ENCODE measurements at places on chromosomes 7 and 10.

DNA sequence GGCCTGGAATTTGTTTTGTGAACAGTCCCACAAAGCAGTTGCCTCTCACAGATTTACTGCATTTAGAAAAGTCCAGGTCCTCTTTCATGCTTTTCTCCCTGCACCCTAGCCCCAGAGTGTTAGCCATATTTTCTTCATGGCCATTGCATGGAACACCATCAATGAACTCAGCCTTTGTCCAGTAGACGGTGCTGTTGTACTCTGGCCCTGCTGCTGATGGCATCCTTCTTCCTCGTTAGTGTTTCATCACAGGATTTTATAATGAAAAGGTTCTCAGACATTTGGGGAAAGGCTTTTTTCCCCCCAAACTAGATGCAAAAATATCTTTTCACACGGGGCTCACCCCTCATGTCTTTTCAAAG lies 93.0 kb upstream of the SLC25A13 start:
- peak; percentile 15 for DNase-seq

GRCh38 chr7:139004321-139005090 lies 23.3 kb upstream of the KIAA1549 start:
- no peak for DNase-seq

DNA sequence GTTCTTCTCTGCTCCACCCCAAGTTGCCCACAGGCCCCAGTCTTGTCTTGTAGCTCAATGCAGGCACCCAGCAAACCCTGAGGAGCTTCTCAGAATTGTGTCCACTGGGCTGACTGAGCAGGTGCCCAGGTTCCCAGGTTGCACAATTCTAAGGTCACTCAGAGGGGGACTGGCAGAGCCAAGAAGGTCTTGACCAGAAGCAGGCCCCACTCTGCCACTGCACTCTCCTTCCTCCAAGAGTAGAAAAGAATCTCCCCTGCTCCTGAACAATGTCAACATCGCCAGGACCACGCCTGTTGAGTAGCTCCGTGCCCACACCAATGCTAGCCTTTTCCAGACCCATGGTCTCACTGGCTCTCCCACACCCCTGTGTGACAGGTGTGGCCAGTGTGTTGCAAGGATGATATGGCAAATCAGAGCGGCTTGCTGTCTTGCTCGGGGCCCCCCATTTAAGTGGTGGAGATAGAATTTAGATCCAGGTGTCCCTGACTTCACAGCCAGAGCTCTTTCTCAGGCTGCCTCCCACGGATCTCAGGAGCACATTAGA lies 577 bp downstream of the LRRC18 start:
- DNase-seq, result no peak

DNA sequence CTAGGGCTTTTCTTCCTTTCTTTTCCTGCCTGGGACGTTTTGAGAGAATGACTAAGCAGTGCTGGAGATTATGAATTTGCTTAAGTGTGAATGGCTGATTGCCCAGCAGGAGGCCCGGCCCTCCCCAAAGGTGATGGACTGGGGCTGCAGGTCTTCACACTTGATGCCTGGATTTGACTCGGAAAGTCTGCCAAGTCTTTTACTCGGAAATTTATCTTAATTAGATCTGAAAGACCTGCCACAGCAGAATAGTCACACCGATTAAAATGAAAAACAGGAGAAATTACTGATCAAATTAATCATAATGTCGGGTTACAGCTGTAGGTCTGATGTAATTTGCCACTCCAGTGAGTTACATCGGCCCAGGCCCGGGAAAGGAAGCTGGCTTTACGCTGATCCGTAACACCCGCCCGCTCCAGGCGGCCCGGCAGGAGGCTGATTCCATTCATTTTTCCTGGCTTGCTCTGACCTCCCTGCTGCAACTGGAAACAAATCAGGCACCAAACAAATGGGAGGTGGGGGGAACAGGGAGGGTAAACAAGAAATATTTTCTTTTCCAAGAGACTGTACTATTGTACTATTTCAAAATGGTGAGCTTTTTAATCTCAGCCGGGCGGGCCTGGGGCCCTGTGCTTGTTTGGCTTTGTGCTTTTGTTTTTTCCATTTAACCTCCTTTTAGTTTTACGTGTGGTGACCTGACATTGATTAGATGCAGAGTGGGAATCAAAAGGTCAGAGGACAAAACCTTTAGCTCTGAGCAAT lies 212.4 kb upstream of the YAE1 start:
- DNase-seq, result no peak

- DNase-seq, result no peak
These were observed 8.3 kb upstream of the GNAT3 start for GRCh38 chr7:80520199-80520598.

- no peak for DNase-seq
These were observed 254.1 kb downstream of the ADARB2 start for GRCh38 chr10:1483246-1483645.

DNA sequence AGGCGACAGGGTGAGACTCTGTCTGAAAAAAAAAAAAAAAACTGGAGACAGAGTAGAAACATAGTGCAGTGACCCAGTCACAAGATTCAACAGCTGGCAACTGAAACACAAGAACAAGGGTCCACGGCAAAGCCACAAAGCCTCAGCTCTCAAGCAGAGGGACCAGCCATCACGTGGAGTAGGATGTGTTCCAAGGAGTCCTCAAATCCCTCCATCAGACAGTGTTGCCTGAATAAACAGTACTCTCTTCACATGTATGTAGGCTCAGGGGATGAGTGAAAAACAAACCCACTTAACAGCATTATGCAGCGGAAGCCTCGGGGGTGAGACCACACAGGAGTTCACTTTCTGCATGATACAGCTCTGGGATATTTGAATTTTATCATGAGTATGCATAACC lies 62.0 kb downstream of the SLIT1 start:
- no peak for DNase-seq

DNA sequence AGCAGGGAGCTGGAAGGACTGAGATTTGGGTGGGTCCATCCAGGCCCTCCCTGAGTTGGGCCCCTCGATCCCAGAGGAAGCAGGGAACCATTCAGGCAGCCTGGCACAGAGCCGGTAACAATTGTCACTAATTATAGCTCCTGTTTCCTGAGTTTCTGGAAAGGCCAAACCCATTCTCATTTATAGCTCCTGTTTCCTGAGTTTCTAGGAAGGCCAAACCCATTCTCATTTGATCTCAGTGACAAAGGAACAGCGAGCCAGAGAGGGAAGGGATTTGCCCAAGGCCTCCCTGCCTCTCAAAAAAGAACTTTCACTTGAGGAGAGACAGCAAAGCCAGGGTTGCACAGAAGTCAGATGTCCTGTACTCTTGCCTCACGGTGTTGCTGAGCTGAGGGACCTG lies 521.9 kb downstream of the TYW1 start:
- DNase-seq, result no peak

DNA sequence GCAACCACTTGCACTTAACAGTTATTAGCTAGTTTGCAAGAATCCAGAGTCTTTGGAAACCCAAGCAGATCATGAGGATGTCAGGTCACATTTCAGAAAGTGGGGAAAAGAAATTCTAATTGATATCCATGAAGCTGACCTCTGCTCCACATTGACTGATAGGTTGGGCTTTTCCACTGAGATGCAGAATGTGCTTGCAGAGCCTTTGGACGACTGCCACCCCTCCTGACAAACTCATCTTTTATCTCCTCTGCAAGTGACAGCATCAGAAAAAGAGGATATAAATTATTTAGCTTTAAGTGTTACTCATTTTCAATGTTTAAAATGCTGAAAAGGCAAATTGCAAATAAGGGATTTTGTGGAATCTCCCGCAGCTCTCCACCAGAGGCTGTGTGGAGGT lies 75.3 kb downstream of the C10orf90 start:
- DNase-seq, result no peak

DNA sequence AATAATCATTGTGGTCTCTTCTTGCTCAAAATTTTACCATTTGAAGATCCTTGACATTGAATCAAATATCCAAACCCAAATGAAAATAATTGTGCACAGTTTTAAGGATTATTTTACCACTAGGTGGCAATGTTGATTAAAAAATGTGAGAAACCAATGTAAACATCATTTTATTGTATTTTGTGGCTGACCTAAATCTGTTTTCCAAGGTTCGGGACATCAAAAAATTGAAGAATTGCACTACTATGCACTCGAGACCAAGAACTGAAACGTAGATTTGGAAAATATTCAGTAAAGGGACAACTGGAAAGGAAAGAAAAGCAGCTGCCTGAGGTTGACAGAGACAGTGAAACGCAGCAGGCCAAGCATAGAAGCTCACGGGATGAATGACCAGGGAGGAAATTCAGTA lies 259.3 kb downstream of the SNX13 start:
- DNase-seq, result no peak

- no peak for DNase-seq
These were observed 28.4 kb upstream of the EIF5AL1 start for GRCh38 chr10:79483948-79484347.

GRCh38 chr7:27182285-27182841 lies 2.7 kb downstream of the HOXA11 start:
- DNase-seq, result no peak

DNA sequence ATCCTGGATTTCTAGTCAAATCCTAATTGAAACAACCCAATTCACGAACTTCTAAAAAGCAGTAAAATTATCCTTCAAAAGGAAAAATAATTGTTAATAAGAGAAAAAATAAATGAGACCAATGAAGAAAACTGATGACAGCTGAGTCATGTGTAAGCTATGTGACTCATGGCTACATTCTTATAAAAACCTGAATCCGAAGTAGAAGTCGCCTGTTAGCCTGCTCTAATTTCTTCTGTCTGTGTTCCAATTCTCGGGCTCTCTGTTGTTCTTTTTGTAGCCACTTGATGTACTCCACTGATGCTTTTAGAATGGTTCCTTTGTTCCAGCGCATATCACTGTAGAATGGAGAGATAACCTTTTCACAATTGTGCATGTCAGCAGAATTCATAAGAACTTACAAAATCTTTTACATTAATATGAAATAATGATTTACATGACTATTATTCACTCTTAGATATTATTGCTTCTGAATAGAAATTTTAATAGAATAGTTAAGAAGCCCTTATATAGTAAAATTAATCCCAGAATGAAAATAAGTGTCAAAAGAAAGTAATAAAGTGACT lies 88.8 kb downstream of the TFEC start:
- no peak for DNase-seq

GRCh38 chr7:4931943-4932342 lies 27.0 kb downstream of the MMD2 start:
- DNase-seq, result peak; percentile 20

DNA sequence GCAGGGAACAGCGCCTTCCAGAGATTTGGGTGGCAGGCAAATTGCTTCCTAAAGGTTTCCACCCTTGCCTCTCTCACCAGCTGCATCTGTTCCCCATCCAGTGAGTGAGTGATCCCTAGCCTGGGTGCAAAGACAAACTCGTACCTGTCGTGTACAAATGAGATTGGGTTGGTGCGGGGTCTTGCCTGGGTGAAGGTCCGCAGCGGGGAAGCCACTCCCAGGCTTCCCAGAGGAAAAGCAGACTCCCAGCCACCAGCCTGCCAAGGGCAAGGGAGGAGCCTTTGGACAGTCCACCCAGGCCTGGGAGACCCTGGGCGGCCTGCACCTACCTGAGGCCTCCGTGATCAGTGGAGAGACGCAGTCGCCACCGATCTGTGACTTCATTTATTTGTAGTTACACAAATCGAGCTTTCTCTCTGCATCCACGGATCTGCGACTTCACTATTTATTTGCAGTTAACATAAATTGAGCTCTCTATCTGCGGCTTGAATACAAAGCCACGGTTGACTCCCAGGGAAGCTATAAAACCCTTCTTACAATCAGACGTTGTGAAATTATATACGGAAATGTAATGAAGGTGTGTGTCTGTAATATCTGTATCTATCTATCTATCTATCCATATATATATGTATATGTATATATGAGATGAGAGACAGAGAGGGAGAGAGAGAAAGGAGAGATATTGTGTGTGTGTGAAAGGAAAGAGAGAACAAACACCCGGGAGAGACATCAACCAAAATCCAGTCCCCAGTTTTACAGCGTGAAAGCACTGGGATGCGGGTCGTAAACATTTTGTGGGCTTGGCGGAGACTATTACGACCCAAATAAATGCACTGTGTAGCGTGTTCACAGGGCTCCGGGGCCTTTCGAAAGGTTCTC lies 3.0 kb upstream of the HOXA7 start:
- DNase-seq, result no peak

DNA sequence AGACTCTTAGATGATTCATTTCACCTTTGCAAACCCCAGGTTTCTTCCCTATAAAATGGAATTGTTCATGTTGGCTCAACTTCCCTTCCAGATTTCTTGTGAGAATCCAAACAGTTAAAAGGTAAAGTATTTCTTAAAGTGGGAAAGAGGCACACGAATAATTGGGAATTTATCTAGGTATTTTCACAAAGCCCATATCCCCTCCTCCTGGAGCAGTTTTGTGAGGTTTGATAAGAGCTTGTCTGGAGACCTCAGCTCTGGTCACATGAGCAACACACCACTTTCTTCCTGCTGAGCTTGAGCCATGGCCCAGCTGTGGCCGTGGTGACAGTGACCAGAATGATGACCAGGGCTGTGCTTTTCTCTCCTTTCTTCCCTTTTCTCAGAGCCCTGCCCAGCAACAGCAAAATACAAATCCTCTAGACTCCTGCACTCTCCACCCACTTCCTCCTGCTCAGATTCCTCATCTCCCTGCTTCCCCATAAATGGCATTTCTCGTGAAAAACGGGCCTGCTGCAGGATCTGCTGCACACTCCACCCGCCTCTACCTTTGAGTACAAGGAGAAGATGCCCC lies 87.7 kb downstream of the PIK3CG start:
- no peak for DNase-seq

DNA sequence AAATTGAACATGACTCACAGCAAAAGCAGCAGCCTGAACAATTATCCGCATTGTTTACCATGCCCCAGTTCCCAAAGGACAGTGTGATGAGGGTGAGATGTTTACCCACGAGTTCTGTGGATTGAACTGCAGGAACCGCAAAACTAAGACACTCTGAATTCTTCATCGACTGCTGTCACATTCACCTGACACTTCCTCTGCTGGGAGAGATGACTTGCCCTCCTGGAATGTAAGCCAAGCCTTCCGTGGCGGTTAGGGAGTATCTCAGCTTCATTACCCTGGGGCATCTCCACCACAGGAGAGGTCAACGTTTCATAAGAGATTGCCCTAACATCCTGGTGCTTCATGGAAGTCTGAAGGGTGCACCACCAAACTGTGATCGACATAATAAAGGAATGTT lies 374.6 kb upstream of the ADARB2 start:
- no peak for DNase-seq

- no peak for DNase-seq
These were observed 631 bp downstream of the SUPV3L1 start for GRCh38 chr10:69180525-69181204.

GRCh38 chr10:50572017-50572491 lies 51.7 kb downstream of the SGMS1 start:
- no peak for DNase-seq

GRCh38 chr10:88028654-88029053 lies 165.2 kb downstream of the PTEN start:
- no peak for DNase-seq

GRCh38 chr10:8326396-8327139 lies 272.1 kb downstream of the GATA3 start:
- no peak for DNase-seq

GRCh38 chr10:60853107-60853506 lies 74.8 kb downstream of the CDK1 start:
- no peak for DNase-seq

- no peak for DNase-seq
These were observed 43.3 kb upstream of the ECHDC3 start for GRCh38 chr10:11698691-11699549.

All from C1 segment of cervical spinal cord (tissue), 14 donors.